ENCODE measurements at places on chromosomes 6 and 20.

DNA sequence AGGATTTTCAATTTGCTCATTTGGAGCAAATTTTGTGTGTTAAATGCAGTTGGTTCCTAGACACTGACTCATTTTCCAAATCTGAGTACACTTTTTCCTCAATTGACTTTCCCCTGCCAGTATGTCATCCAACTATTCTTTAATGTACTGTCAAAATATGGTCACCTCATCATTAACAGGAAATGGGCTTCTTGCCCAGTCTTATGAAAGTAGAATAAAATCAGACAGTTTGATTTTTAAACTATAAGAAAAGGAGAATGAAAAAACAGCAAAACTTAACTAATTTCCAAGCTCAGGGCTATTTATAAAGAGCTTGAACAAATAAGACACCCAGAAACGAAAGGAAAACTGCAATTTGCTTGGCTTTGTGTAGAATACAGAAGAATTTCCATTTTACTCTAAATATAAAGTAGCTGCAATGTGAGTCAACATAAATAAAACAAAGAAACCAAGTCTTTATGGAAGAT, 43.7 kb upstream of the RAB23 start:
- no peak for DNase-seq

DNA sequence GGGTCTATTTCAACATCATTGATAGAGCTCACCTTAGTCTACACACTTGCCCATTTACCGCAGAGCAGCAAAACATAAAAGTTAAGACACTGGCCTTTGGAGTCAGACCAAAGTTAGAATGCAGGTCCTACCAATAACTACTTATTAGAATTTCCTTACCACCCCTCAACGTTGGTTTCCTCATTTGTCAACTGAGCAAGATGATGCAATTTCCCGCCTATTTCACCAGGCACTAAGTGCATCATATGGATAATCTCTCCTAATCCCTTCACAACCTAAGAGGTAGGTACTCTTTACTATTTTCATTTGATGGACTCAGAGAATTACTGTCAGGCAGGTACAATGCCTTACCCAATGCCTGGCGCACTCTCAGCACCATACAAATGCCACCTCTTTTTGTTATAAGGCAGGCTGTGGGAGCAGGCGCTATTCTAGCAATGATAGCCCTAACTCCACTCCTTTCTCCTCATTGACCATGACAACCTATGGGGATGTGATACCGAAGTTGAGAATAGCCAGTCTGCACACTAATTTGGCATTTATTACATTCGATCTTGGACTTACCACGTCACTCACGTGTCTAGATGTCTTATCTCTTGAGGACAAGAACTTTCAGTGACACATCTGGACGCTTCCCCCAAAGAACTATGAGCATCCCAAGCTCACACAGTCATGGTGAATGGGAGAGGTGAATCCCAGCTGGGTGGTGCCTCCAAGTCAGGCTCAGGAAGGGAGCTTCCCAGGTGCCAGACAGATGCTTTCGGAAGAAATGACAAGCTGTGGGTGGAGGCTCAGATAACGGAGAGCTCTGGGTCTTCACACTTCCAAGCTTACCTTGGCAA, 128.1 kb upstream of the STMND1 start:
- DNase-seq = no peak

DNA sequence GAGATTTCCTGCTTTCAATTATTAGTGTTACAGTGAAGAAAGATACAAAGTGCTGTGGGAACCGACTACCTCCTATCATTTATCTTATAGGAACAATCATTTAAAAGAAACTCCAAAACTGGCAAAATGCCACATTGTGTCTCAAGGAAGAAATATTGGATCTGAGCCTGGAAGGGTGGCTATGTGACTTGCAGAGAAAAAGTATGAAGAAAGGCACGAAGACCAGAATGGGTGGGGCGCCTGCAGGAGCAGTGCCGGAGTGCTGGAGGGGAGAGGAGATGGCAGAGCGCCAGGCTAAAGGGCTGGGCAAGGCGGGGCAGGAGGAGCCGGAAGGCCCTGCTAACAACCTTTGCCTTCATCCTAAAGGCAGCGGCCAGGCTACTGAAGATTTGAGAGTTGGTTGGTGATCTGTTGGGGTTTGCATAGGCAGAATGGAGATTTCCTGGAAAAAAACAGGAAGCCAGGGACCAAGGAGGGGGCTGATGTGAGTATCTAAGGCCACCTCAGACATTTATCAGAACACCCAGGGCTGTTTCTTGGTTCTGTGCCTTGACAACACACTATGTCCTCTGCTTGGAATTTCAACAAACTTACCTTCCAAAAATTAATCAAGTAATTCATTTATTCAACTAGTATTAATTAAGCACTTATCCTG, 125.6 kb downstream of the MAFB start:
- no peak for DNase-seq

- DNase-seq = no peak
Measured at GRCh38 chr20:46243707-46244628, 64.3 kb downstream of the CDH22 start.

GRCh38 chr20:51665543-51666118, 102.6 kb downstream of the ATP9A start:
- no peak for DNase-seq

- no peak for DNase-seq
Measured at GRCh38 chr6:128696691-128697689, 176.6 kb upstream of the PTPRK start.

DNA sequence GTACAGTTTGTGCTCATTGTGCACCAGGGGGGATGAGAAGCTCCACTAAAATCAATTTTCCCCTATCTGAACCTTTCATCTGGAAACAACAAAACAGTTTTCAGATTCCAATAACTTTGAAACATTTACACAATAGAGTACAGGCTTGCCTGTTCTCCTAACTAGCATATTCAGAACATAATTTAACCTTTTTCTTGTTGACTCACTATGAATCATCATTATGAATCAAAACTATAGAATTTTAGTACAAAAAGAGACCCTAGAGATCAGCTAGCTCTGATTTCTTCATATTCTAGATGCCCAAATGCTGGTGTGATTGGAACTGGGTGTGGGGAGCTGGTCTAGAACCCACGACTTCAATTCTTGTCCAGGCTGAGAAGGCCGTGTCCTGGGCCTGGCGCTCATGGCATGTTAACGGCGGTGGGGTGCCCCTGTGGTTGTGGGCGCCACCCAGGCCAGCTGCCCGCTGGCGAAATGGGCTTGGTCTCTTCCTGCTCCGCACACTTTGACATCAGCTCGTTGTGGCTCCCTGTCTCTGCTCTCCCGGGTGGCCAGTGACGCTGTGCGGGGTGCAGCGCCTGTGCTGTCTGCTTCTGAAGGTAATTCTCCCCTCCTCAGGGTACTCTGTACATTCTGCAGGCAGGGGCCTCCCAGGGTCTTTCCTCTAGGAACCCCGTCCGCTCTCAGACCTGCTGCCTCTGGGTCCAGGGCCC, 29.9 kb upstream of the AGPAT4 start:
- DNase-seq = no peak

GRCh38 chr6:1745814-1746213, 136.1 kb downstream of the FOXC1 start:
- DNase-seq = no peak

DNA sequence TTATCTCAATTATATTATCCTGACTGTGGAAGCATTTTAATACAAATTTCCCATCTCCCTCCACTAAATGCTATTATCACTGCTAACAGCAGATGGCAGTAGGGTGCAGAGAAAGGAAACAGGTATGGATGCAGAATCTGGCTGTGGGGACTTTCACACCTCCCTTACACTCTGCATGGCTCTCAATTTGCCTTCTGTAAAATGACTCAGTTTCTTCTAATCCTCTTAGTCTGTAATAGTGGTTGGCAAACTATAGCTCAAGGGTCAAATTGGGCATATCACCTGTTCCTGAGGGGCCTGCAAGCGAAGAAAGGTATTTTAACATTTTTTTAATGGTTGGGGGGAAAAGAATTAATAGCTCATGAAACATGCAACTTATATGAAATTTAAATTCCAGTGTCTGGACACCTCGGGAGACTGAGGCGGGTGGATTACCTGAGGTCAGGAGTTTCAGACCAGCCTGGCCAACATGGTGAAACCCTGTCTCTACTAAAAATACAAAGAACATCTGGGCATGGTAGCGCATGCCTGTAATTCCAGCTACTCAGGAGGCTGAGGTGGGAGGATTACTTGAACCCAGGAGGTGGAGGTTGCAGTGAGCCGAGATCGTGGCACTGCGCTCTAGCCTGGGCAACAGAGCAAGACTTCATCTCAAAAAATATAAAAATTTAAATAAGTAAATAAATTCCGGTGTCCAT, 83.5 kb downstream of the ZMYND8 start:
- DNase-seq = no peak

DNA sequence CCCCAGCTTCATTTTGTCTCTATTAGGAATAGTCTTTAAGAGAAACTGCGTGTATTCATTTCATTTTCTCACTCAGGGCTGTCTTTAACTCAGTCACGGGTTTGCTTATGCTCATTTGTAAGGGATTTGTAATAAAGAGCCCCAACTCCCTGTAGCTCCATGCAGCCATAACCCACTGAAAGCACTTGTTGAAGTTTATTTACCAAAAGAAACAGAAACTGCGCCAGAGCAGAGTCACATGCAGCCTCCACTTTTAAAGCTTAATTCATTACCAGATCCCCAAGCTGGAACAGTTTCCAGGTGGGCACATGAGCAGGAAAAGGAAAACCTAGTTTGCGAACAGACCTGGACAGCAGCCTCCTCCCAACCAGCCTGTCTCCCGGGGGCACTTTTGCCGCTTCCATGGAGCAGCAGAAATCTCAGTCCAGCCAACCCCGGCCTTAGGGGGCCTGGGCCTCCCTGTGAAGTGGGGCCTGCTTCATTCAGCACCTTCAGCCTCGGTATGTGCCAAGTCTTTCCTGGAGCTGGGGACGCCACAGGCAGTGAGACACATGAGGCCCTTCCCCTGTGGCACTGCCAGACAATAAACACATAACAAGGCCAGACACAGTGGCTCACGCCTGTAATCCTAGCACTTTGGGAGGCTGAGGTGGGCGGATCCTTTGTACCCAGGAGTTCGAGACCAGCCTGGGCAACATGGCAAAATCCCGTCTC, 4.5 kb downstream of the BCAS4 start:
- DNase-seq = no peak

- DNase-seq = no peak
Measured at GRCh38 chr6:137097057-137097456, 52.3 kb upstream of the IL20RA start.

GRCh38 chr6:35181933-35182612, 31.7 kb upstream of the SCUBE3 start:
- DNase-seq = no peak

DNA sequence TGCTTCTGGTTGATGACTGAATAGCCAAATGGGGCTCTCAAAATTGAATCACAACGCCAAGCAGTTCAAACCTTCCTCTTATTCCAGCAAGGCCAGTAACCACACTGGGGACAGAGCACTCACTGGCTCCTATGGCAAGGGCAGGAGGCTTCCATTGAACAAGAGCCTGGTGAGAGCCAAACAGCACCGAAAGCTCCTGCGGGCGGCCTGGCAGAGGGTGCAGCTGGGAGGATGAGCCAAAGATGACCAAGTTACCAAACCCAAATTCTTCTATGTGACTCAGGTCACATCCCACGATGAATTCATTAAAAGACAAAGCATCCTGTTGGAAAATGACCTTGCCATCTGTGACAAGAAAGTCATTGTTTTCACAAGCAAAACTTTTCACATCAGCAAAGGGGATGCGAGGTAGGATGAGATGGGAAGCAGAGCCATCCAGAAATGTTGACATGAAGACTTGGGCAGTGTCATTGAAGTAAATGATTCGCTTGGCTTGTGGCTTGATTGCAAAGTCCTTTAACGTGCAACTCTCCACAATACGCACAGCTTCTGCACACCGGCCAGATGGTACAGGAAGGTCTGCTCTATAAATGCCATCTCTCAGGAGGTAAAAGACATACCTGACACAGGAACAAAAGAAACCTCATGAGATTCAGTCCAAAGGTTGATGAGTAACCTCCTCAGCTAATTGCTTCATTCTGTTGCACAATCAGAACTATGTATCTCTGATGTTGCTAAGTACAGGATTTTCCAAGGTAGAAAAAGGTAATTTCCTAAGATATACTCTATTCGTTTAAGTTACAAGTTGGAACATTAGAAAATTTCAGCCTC, 36.3 kb downstream of the ROS1 start:
- no peak for DNase-seq

DNA sequence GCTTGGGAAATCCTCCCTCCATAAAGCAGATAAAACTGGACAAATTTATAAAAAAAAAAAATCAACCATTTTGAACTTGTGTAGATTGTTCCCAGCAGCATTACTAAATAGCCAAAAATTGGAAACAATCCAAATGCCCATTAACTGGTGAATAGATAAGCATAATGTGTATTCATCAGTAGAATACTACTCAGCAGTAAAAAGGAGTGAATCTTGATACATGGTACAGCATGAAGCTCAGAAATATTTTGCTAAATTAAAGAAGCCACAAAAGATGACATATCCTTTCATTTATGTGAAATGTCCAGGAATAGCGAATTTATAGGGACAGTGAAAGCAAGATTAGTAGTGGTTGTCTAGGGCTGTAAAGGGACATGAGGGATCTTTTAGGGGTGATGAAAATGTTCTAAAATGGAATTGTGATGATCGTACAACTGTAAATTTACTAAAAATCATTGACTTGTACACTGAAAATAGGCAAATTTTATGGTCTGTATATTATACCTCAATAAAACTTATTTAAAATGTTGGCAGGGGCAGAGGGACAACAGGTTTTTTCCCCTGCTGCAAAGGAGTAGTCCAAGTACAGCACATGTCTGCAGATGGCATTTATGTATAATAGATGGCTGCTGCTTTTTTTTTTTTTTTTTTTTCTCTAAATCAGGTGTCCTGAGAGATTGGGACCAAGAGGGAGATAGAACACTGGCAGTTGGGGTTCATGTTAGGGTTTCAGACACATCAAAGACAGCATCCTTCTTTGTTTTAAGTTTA, 59.5 kb downstream of the CBFA2T2 start:
- DNase-seq = no peak

GRCh38 chr20:38108438-38108985, 56.6 kb downstream of the TGM2 start:
- no peak for DNase-seq

DNA sequence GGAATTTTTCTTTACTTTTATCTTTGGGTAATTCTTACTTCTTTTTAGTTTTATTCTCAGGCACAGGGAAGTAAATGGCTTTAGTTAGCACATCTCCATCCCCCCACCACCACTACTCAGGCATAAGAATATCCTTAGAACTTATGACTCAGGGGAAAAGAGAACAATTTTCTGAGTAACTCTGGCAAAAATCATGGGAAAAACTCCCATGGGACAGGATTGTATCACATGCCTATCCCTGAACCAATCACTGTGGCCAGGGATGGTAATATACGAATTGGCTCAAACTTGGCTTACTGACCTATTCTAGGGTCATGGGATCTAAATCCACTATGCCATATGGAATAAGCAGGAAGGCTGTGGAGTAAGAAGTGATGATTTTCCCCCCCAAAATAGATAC, 339.1 kb downstream of the BTBD3 start:
- DNase-seq = no peak

- DNase-seq = no peak
Measured at GRCh38 chr6:128259730-128260685, 260.4 kb downstream of the PTPRK start.

- DNase-seq = no peak
Measured at GRCh38 chr6:103799971-103800670, 1059.6 kb downstream of the HACE1 start.

GRCh38 chr20:39897058-39897457, 792.0 kb downstream of the MAFB start:
- no peak for DNase-seq
